Inflammatory macrophage treated with lipopolysaccharide for 4 hours (primary cell): ENCODE measurements at places on chromosomes 3 and 15.
A peak's percentile ranks its signal among the peaks of the same experiment; 100 is the strongest.

DNA sequence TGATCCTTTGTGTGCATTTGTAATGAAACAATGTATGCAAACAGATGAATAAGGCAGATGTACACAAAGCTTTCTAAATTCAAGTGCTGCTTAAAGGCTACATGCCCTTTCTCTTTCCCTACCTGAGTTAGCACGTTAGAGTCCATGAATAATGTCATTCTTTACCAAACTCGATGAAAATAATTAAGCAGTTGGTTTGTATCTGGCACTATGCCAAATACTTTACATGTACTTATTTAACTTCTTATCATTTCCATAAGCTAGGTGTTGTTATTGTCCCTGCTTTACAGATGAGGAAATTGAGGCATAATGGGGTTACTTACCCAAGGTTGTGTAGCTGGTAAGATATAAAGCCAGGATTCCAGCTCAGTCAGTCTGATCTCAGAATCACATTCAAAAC, 2.4 kb downstream of the GPR171 start:
- no peak for DNase-seq

DNA sequence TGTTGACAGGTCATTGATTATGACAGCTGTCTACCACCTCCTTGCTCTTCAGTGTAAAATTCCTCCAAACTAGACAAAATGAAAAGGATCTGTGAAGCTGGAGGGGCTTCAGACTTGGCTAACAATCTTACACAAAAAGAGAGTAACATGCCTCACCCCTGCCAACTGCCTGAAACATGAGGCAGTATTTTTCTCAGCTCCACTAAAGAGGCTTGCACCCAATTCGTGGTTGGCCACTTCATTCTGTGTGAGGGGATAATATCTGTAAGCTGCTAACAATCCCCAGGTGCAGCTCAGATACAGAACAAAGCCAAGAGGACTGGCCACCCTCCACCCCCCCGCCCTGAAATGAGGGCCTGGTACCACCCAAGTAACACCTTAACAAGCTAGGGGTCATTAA, 2.8 kb downstream of the MB21D2 start:
- no peak for DNase-seq

DNA sequence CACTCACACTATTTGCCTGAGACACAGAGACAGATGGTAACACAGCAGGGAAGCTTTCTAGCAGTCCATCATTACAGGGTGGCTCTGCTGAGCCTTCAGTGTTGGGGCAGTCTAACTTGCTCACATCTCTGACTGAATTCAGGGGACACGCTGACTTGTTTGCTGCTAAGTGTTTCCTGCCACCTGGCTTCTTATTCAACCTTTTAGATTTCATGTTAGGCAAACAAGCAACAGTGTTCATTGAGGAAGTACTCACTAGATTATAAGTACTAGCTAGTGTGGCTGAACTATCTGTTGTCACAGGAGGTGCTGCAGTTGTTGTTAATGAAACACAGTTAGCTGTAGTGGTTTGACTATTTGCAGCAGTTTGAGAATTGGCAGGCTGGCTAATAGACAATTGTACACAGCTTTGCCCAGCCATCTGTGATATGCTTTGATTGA, 37.3 kb downstream of the USF3 start:
- no peak for DNase-seq

- no peak for DNase-seq
Observed at GRCh38 chr15:59191855-59192237, 14.8 kb upstream of the LDHAL6B start.

- DNase-seq = no peak
Observed at GRCh38 chr15:36550650-36551049, 28.8 kb upstream of the CDIN1 start.

GRCh38 chr3:99969136-99969535, 145.2 kb downstream of the FILIP1L start:
- peak; percentile 95 for DNase-seq

- no peak for DNase-seq
Observed at GRCh38 chr3:52089691-52090090, 33.3 kb upstream of the DUSP7 start.

DNA sequence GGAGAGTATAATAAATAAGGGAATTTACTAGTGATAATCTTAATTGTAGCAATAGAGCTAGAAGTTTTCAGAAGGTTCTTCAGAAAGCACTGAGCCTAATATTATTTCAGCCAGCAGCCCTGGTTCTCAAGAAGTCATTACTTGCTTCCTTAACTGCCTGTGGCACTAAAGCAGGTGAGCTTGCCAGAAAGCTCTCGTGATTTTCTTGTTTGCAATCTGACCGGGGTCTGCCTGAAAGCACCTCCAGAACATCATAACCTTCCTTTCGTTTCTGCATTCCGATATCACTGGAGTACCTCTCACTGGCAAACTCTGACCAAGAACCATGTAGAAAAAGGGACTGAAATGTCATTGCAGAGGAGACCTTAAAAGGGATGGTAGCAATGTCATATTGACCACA, 510.3 kb downstream of the ZIC1 start:
- DNase-seq = no peak

- peak; percentile 59 for DNase-seq
Observed at GRCh38 chr15:80778964-80779657, at the start of gene CEMIP. Gene CEMIP, plus strand, starts transcription at chr15:80779370. Its CDS starts 94,510 bp downstream, at chr15:80873880.

GRCh38 chr3:155491696-155492095, 198.2 kb upstream of the STRIT1 start:
- no peak for DNase-seq

DNA sequence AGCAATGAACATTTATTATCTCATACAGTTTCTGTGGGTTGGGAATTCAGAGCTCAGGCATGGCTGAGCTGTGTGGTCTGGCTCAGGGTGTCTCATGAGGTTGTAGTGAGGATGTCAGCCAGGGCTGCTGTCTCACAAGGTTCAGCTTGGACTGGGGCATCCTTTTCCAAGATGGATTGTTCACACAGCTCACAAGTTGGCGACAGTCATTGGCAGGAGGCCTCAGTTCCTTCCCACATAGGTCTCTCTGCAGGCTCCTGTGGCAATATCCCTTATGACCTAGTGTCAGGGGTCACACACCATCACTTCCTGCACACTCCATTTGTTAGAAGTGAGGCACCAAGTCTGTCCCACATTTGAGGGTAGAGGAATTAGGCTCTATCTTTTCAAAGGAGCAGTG, 56.0 kb downstream of the RPLP1 start:
- DNase-seq = peak; percentile 52

DNA sequence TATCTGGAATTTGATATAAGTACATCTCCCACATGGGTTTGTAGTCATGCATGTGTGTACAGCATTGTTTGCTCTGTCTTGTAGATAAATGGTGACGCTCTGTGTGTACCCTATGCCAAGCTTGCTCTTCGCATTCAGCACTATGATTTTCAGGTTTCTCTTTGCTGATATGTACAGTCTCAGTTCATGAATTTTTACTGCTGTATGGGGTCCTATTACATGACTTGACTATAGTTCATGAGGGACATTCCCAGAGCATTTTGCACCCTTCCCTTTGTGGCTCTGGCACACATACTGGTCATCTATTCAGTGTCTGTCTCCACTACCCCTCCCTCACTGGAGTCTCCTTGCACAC, 132.7 kb downstream of the EEFSEC start:
- no peak for DNase-seq

- no peak for DNase-seq
Observed at GRCh38 chr3:39432342-39432741, 25.8 kb downstream of the RPSA start.

DNA sequence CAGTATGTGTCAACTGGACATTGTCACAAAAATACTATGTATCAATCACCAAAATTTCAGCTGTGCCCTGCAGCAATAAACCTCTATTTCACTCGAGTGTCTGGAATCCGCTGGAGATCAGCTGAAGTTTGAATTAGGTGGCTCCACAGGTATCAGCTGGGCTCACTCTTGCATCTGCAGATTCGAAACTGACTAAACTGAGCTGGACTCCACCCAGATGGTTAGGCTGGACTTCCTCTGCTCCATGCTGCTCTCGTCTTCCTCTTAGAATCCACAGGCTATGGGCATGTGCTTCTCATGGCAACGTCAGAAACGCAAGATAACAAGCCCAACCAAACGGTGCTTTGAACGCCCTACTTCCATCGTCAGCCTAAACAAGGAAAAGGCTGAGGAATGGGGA, 565.3 kb upstream of the ROBO2 start:
- no peak for DNase-seq

GRCh38 chr15:39132954-39133600, 447.8 kb upstream of the THBS1 start:
- peak; percentile 54 for DNase-seq

- DNase-seq = peak; percentile 5
Observed at GRCh38 chr3:8324747-8325146, 176.9 kb upstream of the LMCD1 start.
